ENCODE measurements at places on chromosomes 2 and 18. TPM values are rescaled to one million over a fixed set of nuclear protein-coding genes. Genes with fewer than 3 reads are reported as not detected.

Gene PCARE
- total RNA-seq: 0.55 TPM

Gene SP140
- 12.7 TPM for total RNA-seq

Gene CKAP2L
- 0.46 TPM for total RNA-seq

Gene FBXO36
- total RNA-seq: 1.8 TPM

Gene NEU2
- total RNA-seq: not detected

Gene MATN3
- 11.7 TPM for total RNA-seq

Gene MC2R
- total RNA-seq: not detected

Gene NAGK
- 126 TPM for total RNA-seq

Gene ALPP
- total RNA-seq: 9.5 TPM

Gene FOXI3
- total RNA-seq: not detected

Gene LYG2
- not detected for total RNA-seq

Gene C2orf72
- 1.5 TPM for total RNA-seq

Gene TTC27
- total RNA-seq: 10.3 TPM

Gene SERPINB4
- total RNA-seq: not detected

Measured in upper lobe of right lung (tissue), 1 donor.